ENCODE measurements at places on chromosomes 12 and 14.

- peaks cover 5% of the 10 kb centered on the region for H3K36me3 ChIP-seq
- no peaks in the 10 kb centered on the region for H3K27me3 ChIP-seq
- peak overlapping the region; percentile 96 for H3K27ac ChIP-seq
- no peak for DNase-seq
- peak overlapping the region; percentile 75 for H3K4me3 ChIP-seq
These were observed 2.3 kb downstream of the CDKN1B start for GRCh38 chr12:12719496-12719895.

GRCh38 chr12:110635055-110635454 lies 21.1 kb downstream of the TCTN1 start:
- no peak overlapping the region for H3K27ac ChIP-seq
- H3K4me1 ChIP-seq = no peaks in the 10 kb centered on the region
- H3K27me3 ChIP-seq = no peaks in the 10 kb centered on the region
- DNase-seq = no peak

GRCh38 chr12:48972213-48972951 lies 847 bp upstream of the WNT10B start:
- H3K4me3 ChIP-seq = no peak overlapping the region
- H3K4me1 ChIP-seq = no peaks in the 10 kb centered on the region
- DNase-seq = no peak
- peaks cover 6% of the 10 kb centered on the region for H3K27me3 ChIP-seq

DNA sequence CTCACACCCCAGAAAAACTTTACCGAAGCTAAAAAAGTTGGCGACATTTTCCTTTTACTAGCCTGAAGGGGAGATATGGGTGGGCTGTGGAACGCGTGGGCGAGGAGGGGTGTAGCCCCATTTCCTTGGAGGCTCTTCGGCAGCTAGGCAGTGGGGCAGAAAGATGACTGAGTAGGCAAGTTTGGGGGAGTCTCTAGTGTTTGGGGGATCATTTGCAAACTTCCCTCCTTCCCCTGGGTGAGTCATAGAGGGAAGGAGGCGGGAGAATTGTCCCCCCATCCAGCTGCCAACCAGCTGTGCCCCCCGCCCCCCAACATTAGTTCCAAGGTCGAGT lies 2.3 kb downstream of the GLI1 start:
- H3K27ac ChIP-seq = peak overlapping the region; percentile 87
- no peaks in the 10 kb centered on the region for H3K27me3 ChIP-seq
- peaks cover 30% of the 10 kb centered on the region for H3K4me1 ChIP-seq
- H3K36me3 ChIP-seq = no peaks in the 10 kb centered on the region
- peak overlapping the region; percentile 71 for H3K4me3 ChIP-seq

- H3K27me3 ChIP-seq = no peaks in the 10 kb centered on the region
- H3K27ac ChIP-seq = no peak overlapping the region
- H3K4me1 ChIP-seq = no peaks in the 10 kb centered on the region
- H3K36me3 ChIP-seq = no peaks in the 10 kb centered on the region
These were observed 1963.4 kb upstream of the FLRT2 start for GRCh38 chr14:83566567-83566966.

DNA sequence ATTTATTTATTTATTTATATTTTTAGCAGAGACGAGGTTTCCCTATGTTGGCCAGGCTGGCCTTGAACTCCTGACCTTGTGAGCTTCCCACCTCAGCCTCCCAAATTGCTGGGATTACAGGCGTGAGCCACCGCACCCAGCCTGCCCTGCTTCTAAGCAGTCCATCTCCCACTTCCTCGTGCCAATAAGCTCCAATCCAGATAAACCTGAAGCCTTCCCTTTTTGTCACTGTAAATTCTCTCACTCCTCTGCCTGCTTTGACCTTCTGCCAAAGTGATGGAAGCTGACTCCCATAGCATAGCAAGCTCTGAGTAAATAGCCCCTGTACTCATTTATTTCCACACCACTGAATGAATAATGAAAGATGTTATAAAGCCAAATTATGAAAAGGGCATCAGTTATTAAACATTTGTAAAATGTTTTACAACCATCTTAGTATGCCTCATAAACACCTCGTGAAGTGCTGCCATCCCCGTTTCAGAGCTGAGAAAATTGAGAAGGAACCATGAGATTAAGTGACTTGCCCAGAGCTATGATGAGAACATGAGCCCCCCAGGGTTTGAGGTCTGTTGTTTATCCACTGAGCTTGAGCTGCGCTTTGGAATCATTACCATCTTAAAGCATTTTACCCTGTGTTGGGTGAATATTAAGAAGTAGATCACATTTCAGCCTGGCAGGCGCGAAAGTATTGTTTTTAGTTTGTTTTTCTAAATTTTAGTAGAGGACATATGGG lies 30.4 kb downstream of the MANSC1 start:
- no peak for DNase-seq
- H3K27ac ChIP-seq = peak overlapping the region; percentile 38
- no peaks in the 10 kb centered on the region for H3K27me3 ChIP-seq

DNA sequence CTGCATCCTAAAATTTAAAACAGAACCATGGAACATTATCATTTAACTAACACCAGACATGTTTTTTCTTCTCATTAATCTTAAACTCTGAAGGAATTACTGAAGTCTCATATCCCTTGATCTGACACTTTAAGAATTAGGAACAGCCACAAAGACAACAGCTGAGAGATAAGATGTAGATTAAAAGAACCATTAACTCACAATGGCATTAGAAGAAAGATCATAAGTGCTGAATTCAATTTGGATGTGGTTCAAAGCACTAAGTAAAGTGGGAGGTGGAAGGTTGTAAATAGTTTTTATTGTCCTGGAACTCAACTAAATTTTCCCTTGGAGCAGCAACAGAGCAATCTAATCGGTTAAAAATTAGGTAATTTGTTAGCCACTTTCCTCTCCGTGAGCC lies 199.0 kb upstream of the ATP2B1 start:
- H3K4me1 ChIP-seq = no peaks in the 10 kb centered on the region
- H3K36me3 ChIP-seq = no peaks in the 10 kb centered on the region
- no peak for DNase-seq
- H3K27ac ChIP-seq = no peak overlapping the region
- H3K27me3 ChIP-seq = no peaks in the 10 kb centered on the region
- no peak overlapping the region for H3K4me3 ChIP-seq

- no peak overlapping the region for H3K4me3 ChIP-seq
- DNase-seq = no peak
- H3K36me3 ChIP-seq = no peaks in the 10 kb centered on the region
- no peaks in the 10 kb centered on the region for H3K27me3 ChIP-seq
- H3K4me1 ChIP-seq = peaks cover 7% of the 10 kb centered on the region
- H3K27ac ChIP-seq = no peak overlapping the region
These were observed 4.8 kb upstream of the ITPK1 start for GRCh38 chr14:93120517-93120916.

- DNase-seq = no peak
- H3K36me3 ChIP-seq = peaks cover 9% of the 10 kb centered on the region
- H3K27ac ChIP-seq = no peak overlapping the region
- no peak overlapping the region for H3K4me3 ChIP-seq
- no peaks in the 10 kb centered on the region for H3K27me3 ChIP-seq
- H3K4me1 ChIP-seq = no peaks in the 10 kb centered on the region
These were observed 24.5 kb downstream of the MOK start for GRCh38 chr14:102280376-102280962.

- H3K27me3 ChIP-seq = no peaks in the 10 kb centered on the region
- H3K36me3 ChIP-seq = no peaks in the 10 kb centered on the region
- no peaks in the 10 kb centered on the region for H3K4me1 ChIP-seq
- H3K4me3 ChIP-seq = no peak overlapping the region
These were observed 8.4 kb downstream of the TEDC1 start for GRCh38 chr14:105499256-105500035.

DNA sequence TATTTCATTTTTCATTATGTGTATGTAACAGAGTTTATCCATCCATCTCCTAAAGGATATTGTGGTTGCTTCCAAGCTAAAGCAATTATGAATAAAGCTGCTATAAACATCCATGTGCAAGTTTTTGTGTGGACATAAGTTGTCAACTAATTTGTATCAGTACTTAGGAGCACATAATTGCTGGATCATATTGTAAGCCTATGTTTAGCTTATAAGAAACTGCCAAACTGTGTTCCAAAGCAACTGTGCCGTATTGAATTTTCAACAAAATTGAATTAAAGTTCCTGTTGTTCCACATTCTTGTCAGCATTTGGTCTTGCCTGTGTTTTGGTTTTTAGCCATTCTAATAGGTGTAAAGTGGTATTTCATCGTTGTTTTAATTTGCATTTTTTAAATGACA lies 416.9 kb downstream of the SLC6A15 start:
- H3K27ac ChIP-seq = no peak overlapping the region
- no peak overlapping the region for H3K4me3 ChIP-seq
- no peaks in the 10 kb centered on the region for H3K36me3 ChIP-seq
- DNase-seq = no peak

GRCh38 chr12:31370531-31371255 lies 44.7 kb upstream of the SINHCAF start:
- H3K4me3 ChIP-seq = peak overlapping the region; percentile 42
- no peaks in the 10 kb centered on the region for H3K36me3 ChIP-seq
- H3K4me1 ChIP-seq = peaks cover 7% of the 10 kb centered on the region
- H3K27ac ChIP-seq = peak overlapping the region; percentile 33

GRCh38 chr12:50026691-50027090 lies 1.4 kb upstream of the RACGAP1 start:
- no peak overlapping the region for H3K4me3 ChIP-seq
- H3K4me1 ChIP-seq = no peaks in the 10 kb centered on the region
- H3K27ac ChIP-seq = no peak overlapping the region
- H3K27me3 ChIP-seq = no peaks in the 10 kb centered on the region
- no peaks in the 10 kb centered on the region for H3K36me3 ChIP-seq
- DNase-seq = no peak

- no peak overlapping the region for H3K27ac ChIP-seq
- no peaks in the 10 kb centered on the region for H3K27me3 ChIP-seq
- H3K36me3 ChIP-seq = no peaks in the 10 kb centered on the region
- no peak for DNase-seq
- no peaks in the 10 kb centered on the region for H3K4me1 ChIP-seq
These were observed 834.9 kb downstream of the LRFN5 start for GRCh38 chr14:42441615-42442014.

DNA sequence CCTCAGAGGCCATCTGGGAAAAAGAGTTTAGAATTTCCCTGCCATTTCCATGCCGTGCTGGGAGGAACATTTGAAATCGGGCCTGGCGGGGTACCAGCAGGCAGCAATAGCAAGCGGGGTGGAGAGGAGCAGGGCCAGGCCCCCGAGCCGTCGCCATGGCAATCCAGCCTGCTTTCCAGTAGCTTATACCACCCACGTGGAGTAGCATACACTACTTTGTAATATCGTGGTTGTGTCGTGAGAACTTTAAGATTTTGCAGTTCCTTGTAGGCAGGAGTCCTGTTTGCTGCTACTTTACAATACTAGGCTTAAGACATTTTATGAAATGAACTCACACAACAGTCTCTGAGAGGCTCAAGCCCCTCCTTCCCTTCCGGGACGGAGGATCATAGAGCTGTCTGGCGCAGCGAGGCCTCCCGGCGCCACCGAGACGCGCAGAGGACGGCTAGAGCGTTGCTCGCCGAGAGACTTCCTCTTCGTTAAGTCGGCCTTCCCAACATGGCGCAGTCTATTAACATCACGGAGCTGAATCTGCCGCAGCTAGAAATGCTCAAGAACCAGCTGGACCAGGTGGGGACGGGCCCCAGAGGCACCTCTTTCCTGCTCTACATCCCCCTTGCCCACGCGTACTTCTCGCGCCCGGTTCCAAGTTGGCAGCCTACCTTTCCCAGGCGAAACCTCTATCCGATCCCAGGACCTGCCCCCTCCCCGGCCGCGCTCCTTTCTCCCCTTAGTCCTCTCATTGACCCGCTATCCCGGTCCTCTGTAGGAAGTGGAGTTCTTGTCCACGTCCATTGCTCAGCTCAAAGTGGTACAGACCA lies at the start of gene PFDN5:
TSS of gene PFDN5 (plus strand) at position 473 of the 821 bp plus-strand sequence. CDS start at position 499, 26 bp downstream.
- H3K4me3 ChIP-seq = peak within 1 kb of the TSS; percentile 56
- DNase-seq = peak; percentile 49
- peak within 1 kb of the TSS; percentile 85 for H3K27ac ChIP-seq
- peaks cover 14% of the 10 kb centered on the region for H3K36me3 ChIP-seq

GRCh38 chr12:66341126-66341525 lies 38.8 kb downstream of the HELB start:
- DNase-seq = no peak
- no peak overlapping the region for H3K27ac ChIP-seq
- H3K4me3 ChIP-seq = no peak overlapping the region

DNA sequence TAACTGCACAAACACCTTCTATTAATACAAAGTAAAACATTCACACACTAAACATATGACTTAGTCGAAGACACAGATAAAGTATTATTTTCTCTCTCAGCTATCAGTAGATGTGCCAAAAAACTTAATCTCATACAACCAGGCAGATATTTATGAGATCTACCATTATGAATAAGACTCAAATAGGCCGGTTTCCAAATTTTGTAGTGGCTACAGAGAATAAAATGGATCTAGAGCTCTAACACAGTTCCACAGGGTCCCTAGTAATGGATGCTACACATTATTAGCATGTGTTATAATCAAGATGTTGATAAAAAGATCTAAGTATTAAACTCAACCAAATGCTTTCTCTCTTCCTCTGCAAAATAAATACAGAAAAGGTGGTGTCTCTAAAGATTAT lies 10.4 kb downstream of the SAV1 start:
- DNase-seq = no peak
- H3K4me1 ChIP-seq = peaks cover 4% of the 10 kb centered on the region
- H3K27me3 ChIP-seq = no peaks in the 10 kb centered on the region

DNA sequence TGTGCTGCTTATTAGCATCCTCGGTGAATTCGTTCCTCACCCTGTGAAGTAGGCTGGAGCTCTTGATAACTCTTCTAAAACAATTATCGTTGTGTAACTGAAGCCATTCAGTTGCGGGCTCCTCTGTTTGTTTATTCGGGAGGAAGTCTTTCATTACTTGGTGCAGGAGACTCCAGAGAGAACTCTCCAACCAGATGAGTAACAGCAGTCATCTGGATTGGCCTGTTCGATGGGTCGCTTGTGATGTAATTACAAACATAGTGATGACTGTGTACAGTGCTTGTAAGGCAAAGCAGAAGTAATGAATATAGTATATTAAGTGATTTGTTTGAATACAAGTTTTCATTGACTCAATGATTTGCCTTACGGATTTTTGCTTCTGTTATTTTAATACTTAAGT lies 10.9 kb downstream of the ATP6V0A2 start:
- no peaks in the 10 kb centered on the region for H3K27me3 ChIP-seq
- no peak overlapping the region for H3K4me3 ChIP-seq
- no peak overlapping the region for H3K27ac ChIP-seq
- no peaks in the 10 kb centered on the region for H3K4me1 ChIP-seq
- no peak for DNase-seq

GRCh38 chr12:54132976-54133771 lies 55.6 kb downstream of the SMUG1 start:
- H3K36me3 ChIP-seq = no peaks in the 10 kb centered on the region
- H3K27ac ChIP-seq = no peak overlapping the region
- H3K4me3 ChIP-seq = no peak overlapping the region
- DNase-seq = peak; percentile 53

GRCh38 chr12:111444925-111445725 lies 39.4 kb downstream of the SH2B3 start:
- peaks cover 37% of the 10 kb centered on the region for H3K36me3 ChIP-seq
- H3K4me1 ChIP-seq = peaks cover 15% of the 10 kb centered on the region
- H3K27ac ChIP-seq = peak overlapping the region; percentile 47
- H3K4me3 ChIP-seq = no peak overlapping the region
- peak; percentile 84 for DNase-seq

GRCh38 chr12:121831571-121832245 lies 27.0 kb downstream of the HPD start:
- H3K27me3 ChIP-seq = no peaks in the 10 kb centered on the region
- no peak for DNase-seq
- no peak overlapping the region for H3K4me3 ChIP-seq
- H3K27ac ChIP-seq = no peak overlapping the region
- peaks cover 55% of the 10 kb centered on the region for H3K36me3 ChIP-seq

Measured in ascending aorta (tissue), 2 donors.